Pons (tissue), 1 donor: ENCODE measurements at places on chromosomes 2 and 18.

DNA sequence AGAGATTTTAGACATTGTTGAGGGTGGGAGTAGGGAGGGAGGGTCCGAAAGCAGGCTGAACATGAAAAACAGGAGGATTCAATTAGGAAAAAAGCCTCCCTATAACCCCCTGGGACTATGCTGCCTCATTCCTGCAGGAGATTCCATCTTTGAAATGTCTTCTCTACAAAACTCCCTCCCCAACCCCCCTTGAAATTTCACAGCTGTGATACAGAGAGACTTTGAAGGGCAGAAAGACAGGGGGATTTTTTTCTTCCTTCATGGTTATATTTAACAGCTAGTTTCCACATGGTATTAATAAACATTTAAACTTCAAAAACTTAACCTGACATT, 57.6 kb downstream of the TRIB2 start:
- DNase-seq = no peak

DNA sequence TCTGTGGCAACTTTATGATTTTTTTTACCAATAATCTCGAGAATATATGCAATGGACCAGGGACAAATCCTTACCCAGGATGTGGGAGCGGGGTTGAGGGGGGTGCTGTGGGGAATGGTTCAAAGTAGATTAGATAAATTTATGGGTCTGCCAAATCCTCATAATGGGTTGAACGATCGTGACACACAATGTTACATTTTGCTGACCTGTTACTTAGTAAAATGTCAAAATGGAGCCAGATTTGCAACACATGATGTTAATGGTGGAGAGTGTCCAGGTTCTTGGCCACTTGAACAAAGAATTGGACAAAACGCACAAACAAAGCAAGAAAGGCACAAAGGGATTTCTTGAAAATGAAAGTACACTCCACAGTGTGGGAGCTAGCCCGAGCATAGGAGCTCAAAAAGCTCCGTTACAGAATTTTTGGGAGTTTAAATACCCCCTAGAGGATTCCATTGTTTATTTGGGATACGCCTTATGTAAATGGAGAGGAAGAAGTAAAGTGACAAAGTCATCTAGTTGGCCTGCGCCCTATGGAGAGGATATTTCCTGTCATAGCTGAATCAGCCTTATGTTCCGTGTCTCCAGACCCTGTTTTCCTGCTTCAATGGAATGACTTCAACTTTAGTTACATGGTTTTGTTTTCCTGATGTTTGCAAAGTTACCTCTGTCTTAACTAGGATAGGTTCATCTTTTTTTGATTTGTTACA, 776.0 kb downstream of the DCC start:
- peak; percentile 11 for DNase-seq

DNA sequence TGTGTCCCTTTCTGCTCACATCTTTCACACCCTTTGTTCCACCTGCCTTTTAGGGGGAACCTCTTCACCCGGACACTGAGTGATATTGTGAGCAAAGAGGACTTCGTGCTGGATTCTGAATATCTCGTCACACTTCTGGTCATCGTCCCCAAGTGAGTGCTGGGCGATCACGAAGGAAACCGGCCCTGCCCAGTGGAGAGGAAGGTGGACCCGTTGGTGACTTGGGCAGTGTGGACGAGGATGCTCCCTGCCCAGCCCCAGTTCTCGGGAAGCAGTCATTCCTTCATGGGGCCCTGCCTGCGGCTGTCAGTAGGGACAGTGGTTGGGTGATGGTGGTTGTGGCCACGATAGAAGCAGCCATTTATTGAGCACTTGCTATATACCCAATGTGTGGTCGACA, 40.8 kb downstream of the PDIA6 start:
- no peak for DNase-seq

GRCh38 chr2:173803449-173803848, 161.7 kb downstream of the SP3 start:
- DNase-seq = no peak

- DNase-seq = no peak
These were observed 56.9 kb upstream of the ACVR1C start for GRCh38 chr2:157685572-157685971.

GRCh38 chr18:78965917-78966792, 13.5 kb upstream of the SALL3 start:
- DNase-seq = no peak
